ENCODE measurements at places on chromosomes 13 and 19.

DNA sequence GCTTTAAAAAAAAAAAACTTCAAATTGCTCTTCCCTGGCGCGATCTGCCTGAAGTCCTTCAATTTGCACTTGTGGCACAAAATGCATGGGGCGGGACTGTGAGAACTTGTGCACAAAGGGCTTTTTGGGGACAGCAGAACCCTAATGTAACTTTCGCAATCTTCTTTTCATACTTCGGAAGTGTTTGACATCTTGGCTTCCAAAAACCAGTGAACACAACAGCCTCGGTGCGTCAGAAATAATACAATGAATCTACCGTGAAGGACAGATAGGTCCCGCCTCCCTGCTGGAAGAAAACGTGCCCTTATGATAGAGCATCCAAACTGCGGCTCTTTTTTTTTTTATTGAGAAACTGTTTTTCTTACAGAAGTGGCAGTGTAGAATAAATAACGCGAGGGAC lies 36.6 kb downstream of the KLF2 start:
- no peak for DNase-seq

GRCh38 chr19:10617409-10618121 lies 7.8 kb upstream of the SLC44A2 start:
- DNase-seq, result no peak

GRCh38 chr19:3132971-3133792 lies 2.7 kb upstream of the GNA15 start:
- DNase-seq, result peak; percentile 97

- no peak for DNase-seq
Observed at GRCh38 chr13:28505543-28506135, 10.7 kb upstream of the FLT1 start.

DNA sequence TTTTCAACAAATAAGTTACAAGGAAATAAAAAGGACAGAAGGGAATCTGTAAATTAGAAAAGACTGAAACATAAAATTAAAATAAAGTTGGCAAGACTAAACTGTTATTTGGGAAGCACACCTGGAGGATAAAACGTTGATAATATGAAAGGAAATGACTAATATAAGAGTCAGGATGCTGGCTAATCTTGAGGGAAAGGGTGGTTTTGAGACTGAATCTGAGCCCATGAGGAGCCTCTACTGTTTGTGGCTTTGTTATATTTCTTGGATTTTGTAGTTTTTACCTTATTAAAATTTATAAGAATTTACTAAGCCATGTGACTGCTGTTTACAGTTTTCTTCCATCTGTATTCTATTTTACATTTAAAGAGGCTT lies 718.0 kb upstream of the SPRY2 start:
- no peak for DNase-seq

DNA sequence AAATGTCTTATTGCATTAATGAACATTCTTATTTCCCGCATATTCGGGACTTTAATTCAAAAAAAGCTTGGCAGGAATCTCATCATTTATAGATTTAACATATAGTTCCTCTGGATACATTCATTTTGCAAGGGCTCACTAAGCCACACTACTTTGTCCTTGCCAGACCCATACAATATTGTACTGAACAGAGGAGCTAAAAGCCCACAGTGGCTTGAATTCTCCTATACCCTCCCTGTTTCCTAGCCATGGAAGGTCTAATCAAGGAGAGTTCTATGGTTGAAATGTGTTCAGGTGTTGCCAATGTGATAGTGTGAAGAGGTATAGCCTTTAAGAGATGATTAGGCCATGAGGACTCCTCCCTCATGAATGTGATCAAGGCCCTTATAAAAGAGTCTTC lies 298.9 kb downstream of the ENOX1 start:
- DNase-seq, result no peak

DNA sequence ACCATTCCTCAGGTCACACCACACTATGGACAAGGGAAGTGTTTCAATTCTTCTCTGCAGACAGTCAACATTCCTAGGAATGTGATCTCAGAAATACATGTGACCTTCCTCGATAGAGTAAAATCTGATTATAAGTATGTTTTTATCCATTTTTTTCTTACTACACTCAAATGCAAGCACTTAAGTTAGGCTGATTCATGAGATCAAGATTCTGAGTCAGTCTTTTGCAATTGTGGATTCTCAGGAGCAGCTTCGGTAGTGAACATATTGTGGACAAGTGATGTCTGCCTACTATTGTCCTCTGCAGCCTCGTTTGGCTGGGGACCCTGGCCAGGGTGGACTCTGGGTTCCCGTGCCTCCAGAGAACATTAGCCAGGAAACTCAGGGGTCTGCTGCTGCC lies 3.2 kb downstream of the SERPINE3 start:
- DNase-seq, result no peak

DNA sequence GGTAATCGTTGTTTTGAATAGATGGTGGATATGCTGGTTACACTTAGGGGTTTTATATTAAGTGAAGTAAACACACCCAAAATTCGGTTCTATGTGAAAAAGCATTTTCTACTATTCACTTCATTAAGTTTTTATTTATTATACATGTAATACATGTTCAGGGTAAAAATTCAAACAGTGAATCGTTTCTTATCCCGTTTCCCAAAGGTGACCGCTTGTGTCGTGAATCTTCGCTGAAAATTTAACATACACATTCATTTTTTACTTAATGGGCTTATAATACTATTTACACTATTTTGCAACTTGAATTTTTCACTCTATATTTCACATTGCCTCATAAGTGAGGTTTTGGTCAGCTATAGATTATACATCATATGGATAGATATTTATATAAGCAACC lies 24.5 kb downstream of the IPO5 start:
- no peak for DNase-seq

- no peak for DNase-seq
Observed at GRCh38 chr13:30312904-30313303, 5.6 kb upstream of the KATNAL1 start.

DNA sequence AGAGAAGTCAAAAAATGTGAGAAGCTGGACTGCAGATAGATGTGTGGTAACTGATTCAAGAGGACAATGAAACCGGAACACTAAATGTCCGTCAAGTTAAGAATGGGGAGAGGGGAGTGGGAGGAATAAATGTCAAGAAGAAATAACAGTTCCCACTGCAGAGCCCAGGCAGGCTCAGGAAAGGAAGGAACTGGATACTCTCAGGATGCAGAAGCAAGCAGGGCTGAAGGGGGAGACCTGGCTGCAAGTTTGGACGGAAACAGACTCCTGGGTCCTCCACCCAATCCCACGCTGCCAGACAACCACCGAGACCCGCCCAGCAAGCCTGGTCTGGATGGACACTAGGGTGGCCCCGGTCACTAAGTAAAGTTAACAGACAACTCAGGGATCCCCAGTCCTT lies 18.1 kb downstream of the TUBGCP3 start:
- no peak for DNase-seq

- no peak for DNase-seq
Observed at GRCh38 chr13:44703371-44703770, 127.2 kb upstream of the TSC22D1 start.

DNA sequence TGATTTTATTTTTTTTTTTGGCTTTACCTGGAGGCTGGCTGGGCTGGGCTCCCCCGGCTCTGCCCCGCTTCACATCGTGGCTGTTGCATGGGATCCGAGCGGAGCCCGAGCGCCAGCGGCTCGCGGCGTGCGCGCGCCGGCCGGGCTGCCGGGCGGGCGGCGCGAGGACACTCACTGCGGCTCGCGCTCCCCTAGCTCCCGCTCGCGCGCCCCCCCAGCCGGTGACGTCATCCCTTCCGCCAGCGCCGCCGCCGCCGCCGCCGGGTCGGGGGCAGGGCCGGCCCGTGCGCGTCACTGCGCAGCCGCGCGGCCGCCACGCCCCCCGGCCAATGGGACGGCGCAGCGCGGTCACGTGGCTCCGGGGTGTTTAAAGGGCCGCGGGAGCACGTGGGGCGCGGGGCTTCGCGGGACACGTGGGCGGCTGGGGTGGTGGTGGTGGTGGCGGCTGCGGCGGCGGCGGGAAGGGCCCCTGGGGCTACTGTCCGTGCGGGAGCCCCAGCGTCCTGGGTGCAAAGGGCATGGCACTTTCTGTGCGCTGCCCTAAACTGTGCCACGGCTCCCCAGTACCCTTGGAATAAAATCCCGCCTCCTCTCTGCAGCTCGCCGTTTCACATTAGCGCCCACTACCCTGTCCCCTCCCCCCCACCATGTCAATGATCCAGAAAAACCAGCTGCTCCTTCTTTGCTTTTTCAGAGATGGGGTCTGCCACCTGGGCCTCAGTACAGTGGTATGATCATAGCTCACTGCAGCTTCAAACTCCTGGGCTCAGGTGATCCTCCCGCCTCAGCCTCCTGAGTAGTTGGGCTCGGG lies at the start of gene PTPRS:
Gene PTPRS, minus strand, starts transcription at position 176 of the 811 bp plus-strand sequence. CDS start 54,672 bp downstream, outside the sequence.
- DNase-seq, result peak; percentile 57

GRCh38 chr19:19270749-19271571 lies 2.1 kb downstream of the TM6SF2 start:
- no peak for DNase-seq

- DNase-seq, result no peak
Observed at GRCh38 chr13:113013303-113013702, 44.3 kb downstream of the MCF2L start.

DNA sequence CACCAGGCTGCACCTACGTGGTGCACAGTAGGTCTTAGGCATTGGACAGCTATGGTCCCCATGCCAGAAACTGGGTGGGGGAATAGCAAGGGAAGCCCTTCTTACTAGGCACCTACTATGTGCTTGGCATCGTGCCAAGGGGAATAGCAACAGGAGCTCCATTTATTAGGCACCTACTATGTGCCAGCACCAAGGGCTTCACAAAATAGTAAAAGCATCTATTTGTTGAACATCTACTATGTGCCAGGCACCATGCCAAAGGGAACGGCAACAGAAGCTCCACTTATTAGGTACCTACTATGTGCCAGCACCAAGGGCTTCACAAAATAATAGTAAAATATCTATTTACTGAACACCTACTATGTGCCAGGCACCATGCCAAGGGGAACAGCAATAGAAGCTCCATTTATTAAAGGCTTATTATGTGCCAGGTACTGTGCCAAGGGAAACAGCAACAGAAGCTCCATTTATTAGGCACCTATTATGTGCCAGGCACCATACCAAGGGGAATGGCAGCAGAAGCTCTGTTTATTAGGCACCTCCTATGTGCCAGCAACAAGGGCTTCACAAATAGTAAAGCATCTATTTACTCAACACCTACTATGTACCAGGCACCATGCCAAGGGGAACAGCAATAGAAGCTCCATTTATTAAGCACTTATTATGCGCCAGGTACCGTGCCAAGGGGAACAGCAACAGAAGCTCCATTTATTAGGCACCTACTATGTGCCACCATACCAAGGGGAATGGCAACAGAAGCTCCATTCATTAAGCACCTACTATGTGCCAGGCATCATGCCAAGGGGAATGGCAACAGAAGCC lies 108.5 kb downstream of the PTPRS start:
- no peak for DNase-seq

- no peak for DNase-seq
Observed at GRCh38 chr19:58560007-58560887, 1.8 kb upstream of the UBE2M start.

GRCh38 chr19:31347828-31348392 lies 1.3 kb downstream of the TSHZ3 start:
- no peak for DNase-seq

GRCh38 chr19:45451131-45451849 lies 16.5 kb upstream of the FOSB start:
- DNase-seq, result peak; percentile 76

DNA sequence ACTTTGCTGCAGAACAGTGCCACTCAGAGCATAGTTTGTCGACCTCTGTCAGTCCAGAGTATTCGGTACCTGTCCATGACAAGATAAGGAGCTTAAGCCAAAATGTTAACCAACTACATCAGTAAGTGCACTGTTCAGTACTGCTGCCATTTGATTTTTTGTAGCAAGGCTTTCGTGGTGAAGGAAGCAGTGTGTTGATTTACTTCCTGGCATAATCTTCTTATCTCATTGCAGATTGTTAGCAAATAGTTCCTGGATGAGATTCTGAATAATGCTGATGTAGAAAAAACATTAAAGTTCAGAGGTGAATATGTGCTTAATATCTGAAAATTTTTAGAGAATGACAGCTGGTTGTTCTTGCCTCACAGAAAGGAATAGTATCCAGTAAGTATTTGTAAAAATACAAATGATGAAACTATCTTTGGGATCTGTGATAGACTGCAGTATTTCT lies 85.7 kb downstream of the LRRC63 start:
- no peak for DNase-seq

GRCh38 chr19:12603714-12604113 lies 6.9 kb downstream of the ZNF490 start:
- DNase-seq, result peak; percentile 48

DNA sequence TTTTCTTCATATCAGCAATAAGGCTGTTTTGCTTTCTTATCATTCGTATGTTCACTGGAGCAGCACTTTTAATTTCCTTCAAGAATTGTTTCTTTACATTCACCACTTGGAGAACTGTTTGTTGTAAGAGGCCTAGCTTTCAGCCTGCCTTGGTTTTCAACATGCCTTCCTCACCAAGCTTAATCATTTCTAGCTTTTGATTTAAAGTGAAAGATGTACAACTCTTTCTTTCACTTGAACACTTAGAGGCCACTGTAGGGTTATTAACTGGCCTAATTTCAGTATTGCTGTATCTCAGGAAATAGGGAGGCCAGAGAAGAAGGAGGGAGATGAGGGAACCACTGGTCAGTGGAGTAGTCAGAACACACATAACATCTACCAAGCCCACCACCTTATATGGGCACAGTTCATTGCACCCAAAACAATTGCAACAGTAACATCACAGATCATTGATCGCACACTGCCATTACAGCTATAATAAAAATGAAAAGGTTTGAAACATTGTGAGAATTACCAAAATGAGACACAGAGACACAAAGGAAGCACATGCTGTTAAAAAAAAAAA lies 181.4 kb upstream of the TUBA3C start:
- DNase-seq, result peak; percentile 18

- DNase-seq, result no peak
Observed at GRCh38 chr13:94115054-94115453, 364.4 kb downstream of the DCT start.

GRCh38 chr13:111392486-111392885 lies 72.0 kb downstream of the TEX29 start:
- DNase-seq, result no peak

GRCh38 chr13:19890030-19890429 lies 26.6 kb upstream of the ZMYM5 start:
- DNase-seq, result no peak

- no peak for DNase-seq
Observed at GRCh38 chr13:43561081-43561480, 225.7 kb downstream of the ENOX1 start.

All from activated CD4-positive, alpha-beta T cell treated with anti-CD3 and anti-CD28 coated beads, Interleukin-10, Interleukin-2, amounts not matched to agents 100 ng/mL and 50 ng/mL, durations not matched to agents 16 hours and 8 hours (primary cell).